ENCODE measurements at places on chromosomes 3 and 15.

DNA sequence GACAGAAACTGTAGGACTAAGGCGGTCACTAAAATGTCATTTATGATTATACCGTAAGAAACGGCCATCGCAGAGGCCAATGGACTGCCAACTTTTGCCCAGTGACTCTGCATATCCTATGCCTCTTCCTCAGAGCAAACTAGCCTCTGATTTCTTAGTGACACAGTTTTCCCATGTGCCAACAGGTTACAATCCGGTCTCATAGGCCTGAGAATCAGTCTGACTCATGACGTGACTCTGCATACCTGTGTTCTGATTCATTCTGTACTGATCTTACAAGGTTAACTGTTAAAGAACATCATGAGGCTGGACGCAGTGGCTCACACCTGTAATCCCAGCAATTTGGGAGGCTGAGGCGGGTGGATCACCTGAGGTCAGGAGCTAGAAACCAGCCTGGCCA, 17.8 kb downstream of the RUBCN start:
- DNase-seq, result peak; percentile 83

DNA sequence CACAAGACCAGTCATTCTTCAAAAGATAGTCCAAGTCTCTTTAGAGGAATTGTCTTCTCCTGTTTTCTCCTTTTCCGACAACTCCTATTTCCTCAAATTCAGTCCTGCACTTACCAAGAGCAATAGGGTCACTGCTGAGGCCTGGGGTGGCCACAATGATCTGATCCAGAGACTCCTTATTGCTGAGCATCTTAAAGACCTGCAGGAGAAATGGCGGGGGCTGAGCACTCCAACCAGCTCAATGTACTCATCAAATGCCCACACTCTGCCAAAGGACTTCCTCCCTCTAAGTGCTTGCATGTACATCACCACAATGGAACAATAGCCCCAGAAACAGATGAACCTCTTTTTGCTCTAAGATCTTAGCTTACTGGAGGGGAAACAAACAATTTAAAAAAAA, 9.6 kb downstream of the UBL7 start:
- no peak for DNase-seq

GRCh38 chr3:13552857-13553652, 4.1 kb downstream of the FBLN2 start:
- no peak for DNase-seq

DNA sequence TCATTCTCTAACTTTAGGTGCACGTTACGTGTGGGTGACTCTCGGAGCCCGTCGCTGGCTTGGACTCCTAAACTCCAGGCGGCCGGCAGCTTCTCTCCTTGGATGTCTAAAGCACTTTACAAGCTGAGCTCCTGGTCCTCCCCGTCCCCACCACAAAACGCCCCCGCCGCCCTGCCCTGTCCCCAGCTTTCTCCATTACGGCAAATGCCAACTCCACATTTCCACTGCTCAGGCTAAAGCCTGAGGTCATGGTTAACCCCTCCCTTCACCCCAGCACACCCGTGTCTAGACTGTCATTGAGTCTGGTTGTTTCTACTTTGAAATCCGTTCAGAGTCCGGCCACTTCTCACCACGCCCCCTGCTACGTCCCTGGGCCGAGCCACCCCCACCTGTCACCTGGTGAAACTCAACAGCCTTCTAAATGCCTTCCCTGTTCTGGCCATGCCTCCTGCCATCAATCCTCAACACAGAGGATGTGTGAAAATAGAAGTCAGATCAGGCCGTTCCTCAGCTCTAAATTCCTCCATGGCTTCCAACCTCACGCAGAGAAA, 8.1 kb upstream of the PCSK6 start:
- no peak for DNase-seq

GRCh38 chr15:46117071-46117470, 482.2 kb downstream of the SQOR start:
- DNase-seq, result no peak

DNA sequence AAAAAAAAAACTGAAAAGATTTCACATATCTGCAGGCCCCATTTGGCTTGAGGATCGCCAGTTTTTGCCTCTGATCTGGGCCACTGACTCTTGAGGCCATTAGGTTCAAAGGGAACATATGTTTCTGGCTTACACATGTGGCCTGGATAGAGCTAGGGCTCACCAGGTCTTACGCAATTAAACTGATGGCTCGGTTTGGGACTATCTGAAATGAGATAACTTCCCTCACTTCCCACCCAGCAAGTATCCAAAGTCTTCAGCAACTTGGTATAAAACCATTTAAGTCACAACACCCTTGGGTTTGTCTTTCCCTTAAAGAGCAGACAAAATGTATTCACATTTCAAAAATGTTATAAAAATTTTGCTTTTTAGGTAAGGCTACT, 36.3 kb downstream of the LRIG1 start:
- DNase-seq, result no peak

DNA sequence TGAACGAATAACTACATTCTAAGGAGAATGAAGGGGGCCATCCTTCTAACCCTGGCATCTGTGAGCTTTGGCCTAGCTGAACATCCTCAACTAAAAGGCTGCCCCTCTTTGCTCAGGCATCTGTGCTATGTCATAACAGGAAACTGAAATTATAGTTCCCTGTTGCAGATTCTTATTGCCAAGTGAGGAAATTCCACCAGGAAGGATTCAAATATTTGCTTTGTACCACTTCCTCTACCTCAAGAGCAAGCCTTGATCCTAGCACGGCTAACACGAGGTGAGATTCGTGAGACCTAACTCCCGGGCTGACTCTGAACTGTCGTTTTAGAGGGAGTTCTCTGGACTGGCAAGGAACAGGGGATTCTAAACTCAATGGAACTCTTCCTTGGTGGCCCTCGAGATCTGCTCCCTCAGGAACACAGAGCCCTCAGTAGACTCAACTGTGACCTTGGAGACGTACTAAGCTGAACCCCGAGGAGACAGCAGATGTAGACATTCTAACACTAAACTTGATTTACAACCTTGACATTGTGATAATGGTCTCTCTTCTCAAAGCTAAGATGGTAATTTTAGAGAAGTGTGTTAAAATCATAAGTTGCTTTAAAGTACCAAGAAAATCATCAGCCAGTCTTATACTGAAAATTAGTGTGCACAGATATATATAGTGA, 4.2 kb downstream of the SPG21 start:
- DNase-seq, result no peak

GRCh38 chr3:177569875-177570657, 372.8 kb upstream of the TBL1XR1 start:
- no peak for DNase-seq

GRCh38 chr3:190526787-190527762, 13.2 kb downstream of the IL1RAP start:
- DNase-seq, result no peak

DNA sequence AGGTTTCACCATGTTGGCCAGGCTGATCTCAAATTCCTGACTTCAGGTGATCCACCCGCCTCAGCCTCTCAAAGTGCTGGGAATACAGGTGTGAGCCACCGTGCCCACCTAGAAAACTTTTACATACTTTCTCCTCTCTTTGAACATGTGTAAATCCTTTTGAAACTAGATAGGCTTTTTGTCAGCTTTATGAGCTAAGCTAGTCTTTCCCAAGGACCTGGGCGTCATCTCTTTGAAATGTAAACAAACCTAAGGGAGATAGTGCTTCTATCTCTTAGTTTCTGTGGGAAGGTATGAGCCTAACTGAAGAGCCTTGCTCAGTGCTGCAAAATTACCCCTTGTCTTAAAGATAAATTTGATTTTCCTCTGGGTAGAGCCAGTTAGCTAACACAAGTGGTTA, 4.8 kb downstream of the CX3CR1 start:
- DNase-seq, result no peak

GRCh38 chr15:63601704-63602185, 4.6 kb downstream of the FBXL22 start:
- DNase-seq, result no peak

DNA sequence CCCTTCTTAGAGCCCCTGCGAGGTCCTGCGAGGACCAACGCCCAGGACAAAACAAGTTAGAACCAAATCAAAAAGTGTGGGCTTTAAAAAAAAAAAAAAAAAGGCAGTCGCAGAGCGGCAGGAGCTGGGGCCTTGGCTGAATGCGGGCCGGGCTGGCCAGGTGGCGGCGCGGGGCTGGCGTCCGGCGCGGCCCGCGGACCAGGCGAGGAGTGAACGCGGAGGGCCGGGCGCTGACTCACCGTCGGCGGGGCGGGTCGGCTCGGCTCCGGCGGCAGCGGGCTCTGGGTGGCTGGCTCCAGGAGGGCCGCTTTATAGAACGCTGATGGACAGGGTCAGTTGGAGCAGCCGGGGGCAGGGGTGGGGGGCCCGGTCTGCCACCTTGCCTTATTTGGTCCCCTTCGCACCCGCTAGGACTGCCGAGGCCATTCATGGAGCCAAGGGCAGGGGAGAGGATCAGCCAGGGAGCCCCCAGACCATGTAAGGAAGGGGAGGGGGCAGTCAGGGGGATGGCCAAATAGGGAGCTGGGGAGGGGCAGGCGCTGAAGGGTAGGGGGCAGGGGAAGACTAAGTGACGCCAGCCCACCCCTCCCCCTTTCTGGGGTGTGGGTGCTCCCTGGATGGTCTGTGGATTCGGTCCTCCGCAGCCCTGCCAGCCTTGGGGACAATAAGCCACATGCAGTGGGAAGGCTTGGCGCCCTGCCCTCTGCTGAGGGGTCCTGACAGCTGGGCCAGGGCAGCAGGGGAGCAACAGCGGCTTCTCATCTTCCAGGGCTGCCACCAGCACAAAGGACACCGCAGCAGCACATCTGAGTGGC, at the start of gene ACTC1:
Gene ACTC1 (minus strand): TSS at position 283 of the 815 bp plus-strand sequence. CDS start 741 bp downstream, outside the sequence.
- peak; percentile 69 for DNase-seq

DNA sequence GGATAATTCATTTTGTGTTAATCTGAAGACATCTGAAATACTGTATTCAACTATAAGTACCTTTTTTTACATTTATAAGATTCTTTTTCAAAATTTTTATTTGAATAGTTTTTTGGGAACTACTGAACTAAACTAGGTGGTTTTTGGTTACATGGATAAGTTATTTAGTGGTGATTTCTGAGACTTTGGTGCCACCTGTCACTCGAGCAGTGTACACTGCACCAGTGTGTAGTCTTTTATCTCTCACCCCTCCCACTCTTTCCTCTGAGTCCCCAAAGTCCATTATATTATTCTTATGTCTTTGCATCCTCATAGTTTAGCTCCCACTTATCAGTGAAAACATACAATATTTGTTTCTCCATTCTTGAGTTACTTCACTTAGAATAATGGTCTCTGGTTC, 57.6 kb downstream of the CD86 start:
- no peak for DNase-seq

DNA sequence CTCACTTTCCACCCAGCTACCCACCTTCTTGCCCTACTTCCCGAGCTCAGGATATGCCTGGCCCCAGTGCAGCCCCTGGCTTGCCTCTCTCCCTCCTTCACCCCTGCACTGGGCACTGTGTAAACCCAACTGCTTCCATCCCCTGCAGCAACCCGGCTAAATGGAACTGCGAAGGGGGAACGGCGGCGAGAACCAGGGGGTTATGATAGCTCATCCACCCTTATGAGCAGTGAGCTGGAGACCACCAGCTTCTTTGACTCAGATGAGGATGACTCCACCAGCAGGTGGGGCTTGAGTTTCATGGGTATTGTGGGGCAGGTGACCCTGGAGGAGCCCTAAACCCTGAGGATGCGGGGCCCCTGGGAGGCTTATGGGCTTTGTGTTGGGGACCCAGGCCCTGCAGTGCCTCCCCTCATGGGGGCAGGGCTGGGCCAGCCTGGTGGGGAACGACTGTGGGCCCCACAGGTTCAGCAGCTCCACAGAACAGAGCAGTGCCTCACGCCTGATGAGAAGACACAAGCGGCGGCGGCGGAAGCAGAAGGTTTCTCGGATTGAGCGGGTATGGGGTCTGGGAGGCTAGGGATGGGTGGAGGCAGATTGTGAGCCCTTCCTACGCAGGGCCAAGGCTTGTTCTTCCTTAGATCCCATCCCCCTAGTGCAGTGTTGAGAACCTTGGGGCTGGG, 9.6 kb downstream of the DVL3 start:
- DNase-seq, result no peak

DNA sequence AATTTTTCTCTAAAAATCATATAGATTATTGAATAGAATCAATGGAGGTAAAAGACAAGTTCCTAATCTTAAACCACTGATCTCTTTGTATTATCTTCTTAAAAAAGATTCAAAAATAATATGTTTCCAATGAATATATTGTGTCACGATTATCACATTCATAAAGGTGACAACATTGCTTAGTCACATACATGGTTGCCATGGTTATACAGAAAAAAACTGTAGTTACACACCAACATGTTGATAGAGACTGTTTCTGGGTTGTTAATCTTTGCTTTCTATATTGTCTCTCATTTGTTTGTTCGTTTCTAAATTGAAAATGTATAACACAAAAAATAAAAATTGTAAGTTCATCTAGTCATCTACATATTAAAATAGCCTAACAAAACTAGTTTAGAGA, 376.0 kb upstream of the ALCAM start:
- DNase-seq, result no peak

DNA sequence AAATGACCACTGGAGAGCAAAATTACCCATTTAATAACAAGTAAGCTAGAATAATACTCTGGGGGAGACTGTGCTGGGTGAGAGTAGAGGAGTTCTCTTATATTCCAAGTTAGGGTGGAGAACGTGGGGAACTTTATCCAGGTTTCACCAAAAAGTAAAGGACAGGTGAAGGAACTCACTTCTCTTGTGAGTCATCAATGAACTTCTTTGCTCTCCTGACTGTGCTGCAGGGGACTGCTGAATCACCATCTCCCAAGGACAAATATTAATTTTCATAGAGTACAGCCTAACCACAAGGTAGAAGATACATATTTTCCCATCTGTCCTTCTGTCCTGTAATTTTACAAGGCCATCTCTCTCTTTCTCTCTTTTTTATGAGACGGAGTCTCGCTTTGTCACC, 8.3 kb upstream of the PDCD6IP start:
- peak; percentile 18 for DNase-seq

DNA sequence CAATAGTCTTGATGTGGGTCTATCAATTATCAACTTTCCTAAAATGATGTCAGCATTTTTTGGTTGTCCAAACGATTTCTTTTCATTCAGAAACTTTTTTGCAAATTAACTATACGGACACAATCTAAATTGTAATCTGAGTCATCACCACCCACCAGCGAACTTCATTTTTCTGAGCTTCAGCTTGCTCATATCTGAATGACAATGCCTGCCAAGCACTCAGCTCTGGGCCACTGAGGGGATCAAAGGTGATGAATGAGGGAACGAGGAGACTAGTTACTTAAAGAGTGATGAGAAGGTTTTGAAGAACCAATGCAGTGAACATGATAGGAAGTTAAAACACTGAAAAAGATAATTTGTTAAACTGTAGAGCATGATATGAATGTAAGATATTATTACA, 14.9 kb upstream of the TBC1D23 start:
- DNase-seq, result no peak

DNA sequence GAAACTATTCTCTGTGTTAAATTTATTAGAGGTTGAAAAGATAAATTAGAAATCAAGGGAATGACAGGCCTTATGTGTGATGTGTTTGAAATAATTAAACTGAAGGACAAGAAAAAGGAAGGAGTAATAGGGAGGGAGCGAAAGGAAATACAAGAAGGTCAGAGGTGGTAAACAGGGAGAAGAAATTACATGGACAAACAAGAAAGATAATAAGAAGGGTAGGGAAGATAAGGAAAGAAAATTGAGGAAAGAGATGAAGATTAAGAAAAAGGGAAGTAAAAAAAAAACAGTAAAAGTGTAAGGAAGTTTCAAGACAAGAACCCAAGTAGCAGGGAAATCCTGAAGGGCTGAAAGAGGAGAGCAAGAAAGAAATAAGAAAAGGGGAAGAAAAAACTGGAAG, 26.2 kb upstream of the ANXA2 start:
- no peak for DNase-seq

GRCh38 chr15:78740904-78741274, 70.4 kb downstream of the ADAMTS7 start:
- no peak for DNase-seq
